ENCODE measurements at places on chromosomes 16 and 17.
A peak's percentile ranks its signal among the peaks of the same experiment; 100 is the strongest.

GRCh38 chr17:3788200-3788599 is 12.8 kb downstream of the ITGAE start:
- DNase-seq: peak; percentile 84

- DNase-seq: no peak
Measured at GRCh38 chr17:8668176-8668740, 37.7 kb upstream of the MYH10 start.

GRCh38 chr16:55340445-55340844 is 16.4 kb downstream of the IRX6 start:
- no peak for DNase-seq

DNA sequence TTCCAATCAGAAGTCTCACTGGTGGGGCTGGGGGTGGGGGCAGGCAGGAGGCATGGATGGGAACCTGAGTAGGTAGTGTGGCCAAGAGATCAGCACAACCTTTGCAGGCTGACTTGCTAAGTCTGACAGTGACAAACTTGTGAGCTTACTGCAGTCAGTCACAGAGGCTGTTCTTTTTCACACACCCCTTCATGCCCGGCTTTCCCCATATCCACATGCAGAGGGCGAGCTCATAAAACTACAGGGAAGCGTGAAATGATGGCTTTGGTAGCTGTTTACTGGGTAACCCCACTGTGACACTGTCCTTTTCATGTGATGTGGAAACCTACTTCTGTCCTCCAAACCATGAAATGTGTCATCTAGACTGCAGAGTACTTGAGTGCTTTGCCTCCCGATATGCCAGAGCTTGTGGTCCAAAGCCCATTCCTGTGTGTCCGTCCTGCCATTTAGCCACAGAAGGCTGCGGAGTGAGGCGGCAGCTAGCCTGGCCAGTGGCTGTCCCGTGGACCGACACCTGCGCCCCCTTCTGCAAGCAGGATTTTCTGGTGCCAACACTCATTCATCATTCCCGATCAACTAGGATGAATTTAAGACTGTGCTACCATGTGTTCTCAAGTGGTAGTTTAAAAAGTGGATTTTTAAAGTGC is 9.8 kb downstream of the GEMIN4 start:
- DNase-seq: no peak

DNA sequence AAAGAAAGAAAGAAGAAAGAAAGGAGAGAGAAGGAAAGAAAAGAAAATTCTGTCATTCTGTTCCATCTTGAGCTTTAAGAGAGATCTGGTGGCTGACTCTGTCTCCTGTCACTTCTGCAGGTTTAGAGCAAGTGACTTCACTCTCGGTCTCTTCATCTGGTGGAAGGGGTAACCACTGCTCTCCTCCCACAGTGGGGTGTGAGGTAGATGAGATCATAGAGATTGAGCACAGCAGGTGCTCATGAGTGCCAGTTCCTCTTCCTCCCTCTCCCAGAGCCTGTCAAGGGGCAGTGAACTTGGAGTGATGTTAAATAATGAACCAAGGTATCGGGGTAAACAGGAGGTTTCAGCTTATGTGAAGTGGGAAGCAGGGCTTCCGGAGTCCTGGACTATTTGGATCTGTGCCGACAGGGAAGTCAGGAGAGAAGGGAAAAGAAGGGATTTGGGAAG is 47.7 kb downstream of the BEAN1 start:
- DNase-seq: peak; percentile 76

GRCh38 chr16:54939510-54940278 is 9.0 kb downstream of the IRX5 start:
- no peak for DNase-seq

- DNase-seq: no peak
Measured at GRCh38 chr17:13157656-13158055, 139.8 kb upstream of the ELAC2 start.

GRCh38 chr17:6757747-6758146 is 1.9 kb downstream of the XAF1 start:
- DNase-seq: no peak

DNA sequence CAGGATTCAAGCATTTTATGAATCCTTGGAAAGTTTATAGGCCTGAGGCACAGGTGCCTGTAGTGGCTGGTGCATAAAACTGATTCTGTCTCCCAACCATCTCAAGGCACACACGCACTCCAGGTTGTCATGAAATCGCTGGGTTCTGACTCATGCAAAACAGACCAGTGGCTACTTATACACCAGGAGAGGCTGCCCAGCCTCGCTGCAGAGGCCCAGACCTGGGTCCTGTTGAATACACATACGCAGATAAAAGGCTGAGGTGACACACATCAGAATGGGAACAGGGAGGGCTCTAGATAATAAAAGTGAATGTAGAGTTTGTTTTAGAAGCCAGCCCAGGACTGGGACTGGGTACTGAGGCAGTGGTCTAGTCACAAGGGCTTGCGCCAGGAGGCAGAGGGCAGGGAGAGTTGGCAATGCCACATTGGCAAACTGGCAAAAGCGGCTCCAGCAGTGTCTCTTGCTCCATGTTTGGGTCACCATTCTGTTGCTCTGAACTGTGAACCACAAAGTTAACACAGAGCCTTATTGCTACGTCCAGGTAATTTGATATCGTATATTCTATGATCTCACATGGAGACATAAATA is 13.6 kb downstream of the OR1D5 start:
- DNase-seq: no peak

DNA sequence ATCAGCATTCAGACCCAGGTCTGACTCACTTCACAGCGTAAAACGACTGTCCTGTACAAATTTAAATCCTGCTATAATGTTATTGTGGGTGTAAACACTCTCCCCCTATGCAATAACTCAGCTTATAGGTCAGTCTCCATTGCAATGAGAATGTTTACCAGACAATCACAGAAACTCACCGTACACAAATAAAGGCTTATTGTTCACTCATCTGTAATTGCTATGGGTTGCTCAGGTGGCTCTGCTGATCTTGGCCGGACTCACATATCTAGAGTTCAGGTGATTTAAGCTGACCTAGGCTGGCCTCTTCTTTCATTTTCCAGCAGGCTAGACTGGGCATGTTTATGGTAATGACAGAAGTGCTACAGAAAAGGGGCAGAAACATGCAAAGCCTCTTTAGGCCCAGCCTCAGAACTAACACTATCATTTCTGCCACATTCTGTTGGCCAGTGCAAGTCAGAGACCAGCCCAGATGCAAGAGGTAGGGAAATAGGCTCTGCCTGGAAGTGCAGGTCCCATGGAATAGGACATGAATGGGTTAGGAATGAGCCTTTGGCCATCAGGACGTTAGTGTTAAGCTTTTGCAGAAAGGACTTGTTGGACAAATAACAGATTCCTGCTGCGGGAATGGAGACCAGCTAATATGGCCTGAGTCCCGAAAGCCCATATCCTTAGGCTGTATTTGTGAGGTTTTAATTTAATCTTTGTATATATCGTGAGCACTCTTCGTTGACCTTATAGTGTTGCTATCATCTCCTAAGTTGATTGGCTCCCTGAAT is 44.0 kb downstream of the HLF start:
- DNase-seq: no peak

GRCh38 chr16:81446907-81447268 is 2.3 kb downstream of the CMIP start:
- DNase-seq: no peak

DNA sequence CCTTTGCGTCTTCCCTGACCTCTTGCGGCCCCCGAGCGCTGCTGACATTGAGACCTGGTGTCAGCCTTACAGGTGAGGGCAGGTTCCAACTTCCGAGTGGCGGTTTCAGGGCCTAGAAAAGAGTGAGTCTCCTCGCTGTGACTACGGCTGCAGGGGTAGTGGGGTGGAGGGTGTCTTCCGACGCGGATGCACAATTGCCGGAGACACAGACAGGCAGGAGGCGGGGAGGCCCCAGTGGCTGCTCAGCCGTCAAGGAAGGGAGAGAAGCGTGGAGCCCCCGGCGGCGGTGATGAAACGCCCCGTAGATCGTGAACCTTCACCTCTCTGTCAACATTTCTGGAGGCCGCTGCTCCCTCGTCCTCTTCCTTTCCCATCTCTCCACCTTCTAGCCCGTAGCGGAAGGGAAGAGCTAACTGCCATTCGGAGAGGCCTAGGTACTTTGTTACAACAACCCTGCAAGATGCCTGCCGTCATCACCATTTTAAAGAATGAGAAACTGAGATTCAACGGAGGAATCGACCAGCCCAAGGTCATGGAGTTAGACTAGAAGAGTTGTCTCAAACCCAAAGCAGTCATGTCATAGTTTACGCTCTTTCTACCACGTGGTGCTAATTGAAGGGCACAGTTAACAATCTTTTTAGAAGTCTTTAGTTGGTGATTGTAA is 485 bp downstream of the DNAJA3 start:
- DNase-seq: no peak

- no peak for DNase-seq
Measured at GRCh38 chr16:87806261-87806640, 40.5 kb upstream of the KLHDC4 start.

GRCh38 chr16:22007509-22008214 is at the start of gene MOSMO:
Gene MOSMO (plus strand): TSS chr16:22008111. CDS start chr16:22008302, 191 bp downstream.
- peak; percentile 63 for DNase-seq

GRCh38 chr17:13490906-13491482 is 110.7 kb downstream of the HS3ST3A1 start:
- DNase-seq: no peak

DNA sequence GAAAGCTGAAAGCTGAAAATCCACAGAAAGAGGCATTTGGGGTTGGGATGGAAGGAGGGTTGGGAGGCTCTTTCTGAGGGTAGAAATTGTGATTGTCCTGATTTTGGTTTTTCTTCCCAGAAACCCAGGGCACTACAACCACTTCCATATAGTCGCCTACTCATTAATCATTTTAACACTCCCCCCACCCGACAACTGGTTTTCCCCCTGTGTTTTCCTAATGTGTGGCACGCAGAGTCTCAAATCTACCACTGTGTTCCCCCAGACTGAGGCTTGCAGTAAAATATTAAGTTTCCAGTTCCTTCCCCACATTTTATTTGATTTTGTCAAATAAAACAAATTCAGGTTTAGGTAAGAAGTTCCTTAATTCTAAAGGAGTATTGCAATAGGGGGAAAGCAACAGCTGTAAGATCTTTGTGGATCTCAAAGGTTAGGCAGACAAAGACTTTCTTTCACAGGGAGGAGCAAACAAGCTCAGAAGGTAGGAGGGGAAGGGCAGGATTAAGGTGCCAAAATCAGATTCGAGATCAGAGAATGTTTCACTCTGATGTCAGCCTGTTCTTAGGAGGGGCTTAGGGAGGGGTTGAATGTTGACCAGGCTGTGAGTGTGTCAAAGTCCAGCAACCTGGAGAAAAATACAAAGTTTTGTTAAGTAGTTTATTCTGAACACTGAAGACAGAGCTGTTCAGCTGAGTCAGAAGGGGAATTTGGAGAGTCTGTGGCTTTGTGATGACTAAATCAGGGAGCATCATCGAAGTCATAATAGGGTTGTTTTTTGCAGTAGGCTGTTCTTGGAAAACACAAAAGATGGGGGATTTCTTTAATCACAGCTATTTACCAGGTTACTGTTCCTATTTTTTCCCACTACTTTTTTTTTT is 3.6 kb downstream of the ZNF267 start:
- DNase-seq: no peak

DNA sequence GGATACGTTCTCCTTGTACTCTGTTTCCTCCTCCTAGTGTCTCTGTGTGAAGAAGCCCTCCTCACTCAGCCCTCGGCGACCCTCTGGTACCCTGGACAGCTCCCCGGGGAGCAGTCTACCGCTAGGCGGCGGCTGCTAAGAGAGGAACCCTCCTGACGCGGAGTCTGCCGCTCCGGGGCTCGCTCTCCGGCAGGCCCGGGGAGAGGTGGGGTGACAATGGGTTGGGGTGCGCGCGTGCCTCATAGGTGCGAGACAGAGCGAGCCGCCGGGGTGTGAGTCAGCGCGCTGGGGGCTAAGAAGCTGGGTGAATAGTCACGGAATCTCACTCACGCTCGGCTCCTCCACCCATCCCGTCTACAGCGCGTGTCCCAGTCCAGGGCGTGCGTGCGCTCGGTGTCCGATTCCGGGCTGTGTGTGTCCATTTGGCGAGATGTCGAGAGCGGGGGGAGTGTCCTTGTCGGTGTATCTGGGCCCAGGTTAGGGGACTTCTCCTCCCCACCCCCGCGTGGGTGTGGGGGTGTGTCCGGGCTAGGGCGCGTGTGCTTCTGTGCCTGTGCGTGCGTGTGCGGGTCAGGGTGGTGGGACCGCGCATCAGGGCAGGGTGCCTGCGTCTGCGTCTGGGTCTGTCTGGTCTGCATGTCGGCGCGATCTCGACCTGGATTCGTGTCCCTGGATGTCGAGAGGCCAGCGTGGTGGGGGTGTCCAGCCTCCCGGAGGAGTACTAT is 577 bp upstream of the HS3ST2 start:
- peak; percentile 34 for DNase-seq

GRCh38 chr17:17493249-17493985 is 2.8 kb downstream of the RASD1 start:
- no peak for DNase-seq

DNA sequence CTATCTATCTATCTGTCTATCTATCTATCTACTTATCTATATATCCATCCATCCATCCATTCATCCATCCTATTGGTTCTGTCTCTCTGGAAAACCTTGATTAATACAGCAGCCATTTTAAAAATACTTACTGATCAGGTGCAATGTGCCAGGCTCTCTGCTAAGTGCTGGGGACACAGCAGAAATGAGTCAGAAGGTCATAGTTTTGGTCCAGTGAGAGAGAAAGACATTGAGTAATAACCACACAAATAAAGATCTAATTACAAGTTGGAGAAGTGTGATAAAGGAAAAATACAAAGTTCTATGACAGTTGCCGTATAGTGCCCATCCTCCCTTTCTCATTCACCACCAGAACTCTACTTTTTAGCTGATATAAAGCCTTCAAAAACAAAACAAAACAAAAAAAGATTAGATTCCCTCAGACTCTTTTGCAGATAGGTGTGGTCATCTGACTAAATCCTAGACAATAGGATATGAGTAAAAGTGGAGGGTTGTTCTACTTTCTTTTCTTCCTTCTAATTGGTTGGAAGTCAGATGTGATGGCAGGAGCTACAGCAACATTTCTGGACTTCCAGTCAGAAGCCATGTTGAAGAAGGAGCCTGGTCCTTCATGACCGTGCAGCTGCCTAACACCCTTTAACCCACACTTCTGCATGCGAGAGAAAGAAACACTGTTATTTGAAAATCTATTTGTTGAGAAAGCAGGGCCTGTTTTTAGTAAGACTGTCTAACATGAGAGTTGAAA is 72.0 kb upstream of the TOX3 start:
- DNase-seq: no peak

- DNase-seq: no peak
Measured at GRCh38 chr17:36498560-36499300, 12.2 kb downstream of the ZNHIT3 start.

DNA sequence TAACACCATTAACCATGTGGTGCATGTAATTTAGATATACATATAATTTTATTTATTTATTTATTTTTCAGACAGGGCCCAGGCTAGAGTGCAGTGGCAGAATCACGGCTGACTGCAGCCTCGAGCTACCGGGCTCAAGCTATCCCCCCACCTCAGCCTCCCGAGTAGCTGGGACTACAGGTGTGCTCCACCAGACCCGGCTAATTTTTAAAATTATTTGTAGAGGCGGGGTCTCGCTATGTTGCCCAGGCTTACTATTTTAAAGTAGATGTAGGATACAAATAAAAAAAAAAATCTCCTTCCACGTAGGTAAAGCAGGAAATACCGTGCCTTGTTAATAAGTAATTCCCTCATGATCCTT is 446 bp upstream of the COQ7 start:
- DNase-seq: no peak

GRCh38 chr17:34257299-34257985 is 2.4 kb downstream of the CCL2 start:
- no peak for DNase-seq

- DNase-seq: no peak
Measured at GRCh38 chr17:12050646-12051225, 30.1 kb downstream of the MAP2K4 start.

GRCh38 chr16:51072591-51072990 is 78.5 kb downstream of the SALL1 start:
- DNase-seq: no peak
